ENCODE measurements at places on chromosomes 1 and 21.

DNA sequence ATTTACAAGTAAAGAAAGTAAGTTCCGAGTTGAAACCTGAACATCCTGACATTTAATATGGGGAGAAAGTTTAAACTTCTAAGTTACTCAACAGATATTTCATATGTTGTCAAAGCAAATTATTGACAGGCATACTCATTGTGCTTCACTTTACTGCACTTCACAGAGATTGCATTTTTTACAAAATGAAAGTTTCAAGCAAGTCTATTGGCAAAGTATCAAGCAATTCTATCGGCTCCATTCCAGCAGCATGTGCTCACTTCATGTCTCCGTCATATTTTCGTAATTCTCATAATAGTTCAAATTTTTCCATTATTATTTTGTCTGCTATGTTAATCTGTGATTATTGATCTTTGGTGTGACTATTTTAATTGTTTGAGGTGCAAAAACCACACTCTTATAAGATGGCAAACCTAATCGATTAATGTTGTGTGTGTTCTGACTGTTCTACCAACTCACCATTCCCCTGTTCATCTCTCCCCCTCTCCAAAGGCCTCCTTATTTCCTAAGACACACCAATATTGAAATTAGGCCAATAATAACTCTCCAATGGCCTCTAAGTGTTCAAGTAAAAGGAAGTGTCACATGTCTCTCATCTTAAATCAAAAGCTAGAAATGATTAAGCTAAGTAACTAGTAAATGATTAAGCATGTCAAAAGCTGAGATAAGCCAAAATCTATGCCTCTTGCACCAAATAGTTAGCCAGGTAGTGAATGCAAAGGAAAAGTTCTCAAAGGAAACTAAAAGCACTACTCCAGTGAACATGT is 68.2 kb upstream of the BCL9 start:
- no peak for DNase-seq

DNA sequence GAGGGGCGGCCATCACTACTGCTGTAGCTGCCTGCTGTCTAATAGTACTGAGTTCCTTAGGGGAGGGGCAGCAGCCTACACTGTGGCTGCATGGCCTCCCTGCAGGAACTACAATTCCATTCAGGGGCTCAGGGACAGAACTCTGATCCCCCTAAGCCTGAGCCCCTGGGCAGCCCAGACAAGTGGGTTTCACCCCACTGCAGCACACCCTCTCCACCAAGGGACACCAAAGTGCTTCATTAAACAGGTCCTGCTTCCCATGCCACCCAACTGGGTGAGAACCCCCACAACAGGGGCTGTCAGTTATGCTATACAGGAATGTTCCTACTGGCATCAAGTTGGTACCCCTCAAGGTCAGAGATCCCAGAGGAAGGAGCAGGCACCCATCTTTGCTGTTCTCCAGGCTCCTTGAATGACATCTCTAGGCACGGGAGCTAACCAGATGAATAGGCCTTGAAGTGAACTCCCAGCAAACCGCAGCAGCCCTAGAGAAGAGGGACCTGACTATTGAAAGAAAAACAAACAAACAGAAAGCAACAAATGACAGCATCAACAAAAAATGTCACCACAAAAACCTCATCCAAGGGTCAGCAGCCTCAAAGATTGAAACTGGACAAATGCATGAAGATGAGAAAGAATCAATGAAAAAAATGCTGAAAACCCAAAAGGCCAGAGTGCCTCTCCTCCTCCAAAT is 437.4 kb downstream of the NUF2 start:
- DNase-seq, result no peak

DNA sequence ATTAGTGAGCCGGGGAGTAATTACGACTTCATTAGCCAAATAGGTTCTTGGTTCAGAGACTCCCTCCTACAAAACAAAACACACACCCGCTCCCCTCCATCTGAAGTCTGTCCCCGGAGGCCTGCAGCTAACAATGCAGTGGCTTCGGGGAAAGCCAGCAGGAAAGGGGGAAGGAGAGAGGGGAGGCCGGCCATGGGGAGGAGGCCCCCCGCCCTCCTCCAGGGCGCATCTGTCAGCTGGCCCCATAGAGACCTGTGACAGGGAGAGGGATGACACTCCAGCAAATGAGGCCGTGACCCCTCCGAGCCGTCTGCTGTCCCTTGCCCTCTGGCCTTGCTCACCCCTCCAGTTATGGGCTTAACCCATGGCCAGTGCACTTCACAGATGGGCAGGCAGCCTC is 12.1 kb upstream of the CNTN2 start:
- DNase-seq, result no peak

DNA sequence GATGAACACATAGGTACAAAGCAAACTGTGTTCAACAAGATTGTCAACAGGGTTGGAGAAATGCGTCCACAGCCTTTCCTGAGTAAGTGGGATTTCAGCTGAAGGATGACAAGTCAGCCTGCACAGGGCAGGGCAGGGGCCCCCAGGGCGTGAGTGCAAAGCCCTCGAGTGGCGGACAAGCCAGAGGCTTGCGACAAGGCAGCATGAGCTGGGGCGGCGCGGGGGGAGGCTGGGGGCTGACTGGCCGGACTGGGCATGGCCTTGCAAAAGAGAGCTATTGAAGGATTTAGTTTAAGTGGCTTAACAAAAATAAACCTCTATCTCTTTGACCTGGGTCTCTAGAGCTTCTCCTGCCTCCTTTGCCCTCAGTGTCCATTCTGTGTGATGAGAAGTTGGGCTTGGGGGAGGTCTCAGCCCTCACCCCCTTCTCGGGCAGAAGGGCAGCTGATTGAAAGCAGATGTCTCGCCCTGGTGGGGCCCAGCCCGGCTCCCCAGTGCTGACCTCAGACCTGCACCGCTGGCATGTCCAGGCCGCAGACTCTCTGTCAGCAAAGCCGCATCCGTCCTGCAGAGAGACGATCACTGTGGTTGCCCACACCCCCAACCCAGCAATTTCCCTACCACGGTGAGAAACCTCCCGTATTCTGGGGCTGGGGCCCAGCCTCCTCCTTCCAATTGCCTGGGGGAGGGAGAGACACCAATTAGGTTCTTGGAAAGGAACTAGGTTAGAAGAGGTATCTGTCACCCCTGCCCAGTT is 24.3 kb upstream of the EPS8L3 start:
- DNase-seq, result no peak

DNA sequence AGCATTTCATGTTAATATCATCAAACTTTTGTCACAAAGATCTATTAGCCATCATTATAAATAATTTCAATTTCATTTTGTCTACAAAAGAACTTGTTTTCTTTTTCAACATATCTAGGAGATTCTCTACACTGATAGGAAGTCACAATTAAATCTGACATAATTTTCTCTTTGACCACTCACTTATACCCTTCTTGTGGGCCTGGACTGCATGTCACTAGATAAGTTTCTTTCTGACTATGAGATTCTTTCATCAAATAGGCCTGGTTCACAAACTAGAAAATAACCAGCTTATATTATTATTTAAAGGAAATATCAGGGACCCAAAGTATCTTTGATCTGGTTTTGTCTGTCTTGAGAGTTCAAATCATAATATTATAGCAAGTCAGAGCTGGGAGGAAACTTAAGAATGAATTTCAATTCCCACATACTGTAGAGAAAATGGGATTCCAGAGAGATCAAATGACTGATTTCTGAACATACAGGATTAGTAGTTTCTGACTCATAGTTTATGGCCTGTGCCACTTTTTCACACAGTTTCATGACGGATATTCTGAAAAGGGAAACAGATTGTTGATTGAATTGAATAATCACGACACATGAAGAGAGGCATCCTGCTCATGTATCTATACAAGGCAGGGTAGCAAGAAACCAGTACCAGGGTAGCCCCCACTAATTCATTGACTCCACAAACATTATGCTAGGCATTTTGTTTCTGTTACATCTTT is 355.8 kb downstream of the GPATCH2 start:
- no peak for DNase-seq

GRCh38 chr1:172381946-172382345 is 38.5 kb upstream of the C1orf105 start:
- no peak for DNase-seq

DNA sequence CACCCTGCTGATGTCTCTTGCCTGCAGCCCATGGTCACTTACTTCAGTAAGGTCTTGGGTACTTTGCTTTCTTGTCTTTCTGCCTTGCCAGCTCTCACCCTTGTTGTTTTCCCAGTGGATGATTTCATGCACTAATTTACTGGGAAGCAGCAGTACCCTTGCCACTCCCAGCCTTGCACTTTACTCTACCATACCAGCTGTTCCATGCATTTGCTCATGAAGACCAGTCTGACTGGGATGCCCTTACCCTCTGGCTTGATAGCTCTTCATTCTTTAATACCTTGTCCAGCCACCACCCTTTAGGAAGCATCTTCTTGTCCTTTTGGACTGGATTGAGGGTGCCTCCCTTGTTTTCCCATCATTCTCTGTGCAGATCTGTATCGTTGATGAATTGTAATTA is 28.3 kb downstream of the CDC14A start:
- DNase-seq, result no peak

GRCh38 chr1:150366416-150367296 is 2.7 kb downstream of the RPRD2 start:
- no peak for DNase-seq

GRCh38 chr1:35655196-35655595 is 13.9 kb upstream of the PSMB2 start:
- DNase-seq, result no peak

DNA sequence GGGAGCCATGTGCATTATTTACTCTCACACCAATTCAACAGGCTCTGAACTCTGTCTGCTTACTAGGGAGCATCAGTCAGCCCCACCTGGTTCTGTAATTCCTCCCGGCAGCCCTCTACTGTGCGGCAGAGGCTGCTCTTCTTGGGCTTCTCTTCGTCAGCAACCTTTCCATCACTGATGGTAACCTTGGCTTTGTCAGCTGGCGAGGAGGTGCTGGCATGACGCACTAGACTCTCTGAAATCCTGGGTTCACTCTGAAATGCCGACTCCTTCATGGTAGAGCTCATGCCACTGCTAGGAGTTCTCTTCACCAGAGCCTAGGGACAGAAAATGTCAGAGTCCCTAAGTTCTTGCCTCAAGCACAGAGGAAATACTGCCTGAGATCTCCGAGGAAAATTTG is 49.2 kb downstream of the UBR4 start:
- DNase-seq, result no peak

GRCh38 chr1:6454856-6455751 is 10.9 kb downstream of the TNFRSF25 start:
- no peak for DNase-seq

- no peak for DNase-seq
These were observed 60.4 kb downstream of the VANGL2 start for GRCh38 chr1:160460683-160461287.

DNA sequence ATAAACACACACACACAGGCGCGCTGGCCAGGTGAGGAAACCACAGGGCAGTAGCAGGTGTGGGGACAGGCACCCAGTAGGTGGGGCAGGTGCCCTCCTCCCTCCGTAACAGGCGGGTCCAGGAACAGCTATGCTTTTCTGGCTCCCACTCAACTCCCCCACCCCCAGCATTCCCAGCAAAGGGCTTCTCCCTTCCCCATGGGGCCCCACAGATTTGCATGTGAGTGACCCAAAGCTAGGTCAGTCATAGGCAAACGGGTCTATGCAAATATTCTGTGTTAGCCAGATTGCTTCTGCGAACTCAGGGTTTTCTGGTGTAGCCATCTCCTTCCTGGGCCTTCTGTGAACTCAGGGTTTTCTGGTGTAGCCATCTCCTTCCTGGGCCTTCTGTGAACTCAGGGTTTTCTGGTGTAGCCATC is 114.2 kb downstream of the SIK1 start:
- DNase-seq, result no peak

DNA sequence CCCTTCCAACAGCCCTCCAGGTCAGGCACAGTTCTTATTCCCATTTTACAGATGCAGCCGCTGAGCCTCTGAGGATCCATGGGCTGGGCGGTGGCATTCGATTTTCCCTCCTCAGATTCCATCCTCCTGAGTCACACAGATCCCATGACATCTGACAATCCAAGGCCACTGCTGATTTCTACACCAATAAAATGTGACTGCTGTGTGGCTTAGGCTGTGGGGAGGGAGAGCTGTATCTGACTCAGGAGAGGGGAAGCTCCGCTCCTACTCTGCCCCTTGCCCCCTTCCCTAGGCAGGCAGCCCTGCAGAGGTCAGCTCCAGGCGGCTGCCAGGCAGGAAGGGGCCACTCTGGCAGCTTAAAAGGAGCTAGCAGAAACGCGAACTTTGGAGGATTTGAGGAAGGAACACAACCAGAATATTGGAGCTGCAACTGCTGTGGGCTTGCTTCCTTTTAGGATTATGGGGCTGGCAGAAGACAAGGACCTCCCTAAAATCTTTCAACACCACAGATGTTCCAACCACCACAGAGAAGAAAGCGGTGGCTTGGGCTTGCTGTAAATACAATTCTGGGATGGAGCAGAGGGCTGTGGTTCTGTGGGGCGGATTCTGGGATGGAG is 50.0 kb downstream of the MRPL37 start:
- peak; percentile 93 for DNase-seq

GRCh38 chr21:46639489-46640386 is 4.3 kb downstream of the PRMT2 start:
- DNase-seq, result no peak

DNA sequence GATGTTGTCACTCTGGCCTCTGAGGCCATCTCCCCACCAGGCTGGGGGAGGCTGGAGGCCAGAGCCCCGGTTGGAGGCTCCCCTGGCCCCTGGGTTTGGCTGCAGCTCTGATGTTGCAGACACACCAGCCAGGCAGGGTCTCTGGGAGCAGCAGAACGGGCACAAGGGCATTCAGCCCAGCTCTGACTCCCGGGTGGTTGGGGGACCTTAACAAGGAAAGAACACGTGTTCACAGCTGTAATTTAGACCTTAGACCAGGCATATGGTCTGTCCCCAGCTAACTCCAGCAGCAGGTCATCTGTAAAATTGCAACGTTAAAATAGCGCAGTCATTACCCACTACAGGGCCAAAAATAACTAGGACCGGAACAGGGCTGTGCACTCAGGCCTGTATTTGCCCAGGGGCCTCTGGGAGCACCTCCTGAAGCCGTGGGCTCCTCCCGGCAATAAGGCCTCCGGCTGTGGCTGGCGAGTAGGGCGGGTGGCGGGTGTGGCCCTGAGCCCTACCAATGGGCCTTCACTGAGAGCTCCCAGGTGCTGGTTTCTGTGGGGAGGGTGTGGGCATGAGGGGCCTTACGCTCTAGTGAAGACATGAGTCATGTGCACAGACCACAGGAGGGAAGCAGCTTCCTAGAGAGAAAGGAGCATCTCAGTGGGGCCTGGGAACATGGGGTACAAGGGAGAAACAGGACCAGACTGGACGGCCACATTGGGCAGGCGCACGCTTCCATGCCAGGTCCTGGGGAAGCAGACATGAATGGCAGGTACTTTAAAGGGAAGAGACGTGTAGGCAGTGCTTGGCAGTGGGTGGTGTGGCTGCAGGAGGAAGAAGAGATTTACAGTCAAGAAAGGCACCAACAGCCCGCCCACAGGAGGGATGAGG is 6.1 kb downstream of the LDLRAP1 start:
- peak; percentile 79 for DNase-seq

DNA sequence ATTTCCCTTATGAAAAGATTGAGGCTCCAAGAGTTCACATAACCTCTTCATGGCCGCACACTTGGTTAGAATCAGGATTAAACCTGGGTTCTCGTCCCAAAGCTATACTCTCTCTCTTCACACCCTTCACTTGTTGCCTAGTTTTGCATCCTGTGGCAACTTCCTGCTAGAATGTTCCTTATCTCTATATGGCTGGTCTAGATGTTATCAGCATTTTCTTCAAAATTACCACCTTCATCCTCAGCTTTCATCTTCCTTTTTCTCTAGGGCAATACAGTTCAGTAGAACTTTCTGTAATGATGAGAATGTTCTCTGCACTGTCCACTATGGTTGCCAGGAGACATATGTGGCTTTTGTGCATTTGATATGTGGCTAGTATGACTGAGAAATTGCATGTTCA is 31.1 kb upstream of the BCAR3 start:
- DNase-seq, result no peak
